ENCODE measurements at places on chromosomes 2 and 18.

DNA sequence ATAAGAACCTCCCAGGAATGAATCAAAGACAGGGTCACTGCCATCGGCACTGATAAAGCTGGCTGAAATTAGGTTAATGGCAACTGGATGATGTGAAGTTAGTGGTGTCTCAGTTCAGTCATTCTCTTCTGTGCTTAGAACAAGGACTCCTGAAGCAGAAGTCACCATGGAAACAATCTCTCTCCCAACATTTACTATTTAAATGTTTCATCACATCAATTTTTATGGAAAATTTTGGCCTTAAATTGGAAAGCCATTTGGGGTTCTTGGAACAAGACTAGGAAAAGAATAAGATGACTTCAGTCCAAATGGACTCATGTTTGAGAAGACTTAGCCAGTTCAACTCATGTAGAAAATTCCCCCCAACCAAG, 15.5 kb upstream of the ARL5A start:
- no peak for DNase-seq

GRCh38 chr18:46448347-46448746, 208.7 kb downstream of the LOXHD1 start:
- no peak for DNase-seq

DNA sequence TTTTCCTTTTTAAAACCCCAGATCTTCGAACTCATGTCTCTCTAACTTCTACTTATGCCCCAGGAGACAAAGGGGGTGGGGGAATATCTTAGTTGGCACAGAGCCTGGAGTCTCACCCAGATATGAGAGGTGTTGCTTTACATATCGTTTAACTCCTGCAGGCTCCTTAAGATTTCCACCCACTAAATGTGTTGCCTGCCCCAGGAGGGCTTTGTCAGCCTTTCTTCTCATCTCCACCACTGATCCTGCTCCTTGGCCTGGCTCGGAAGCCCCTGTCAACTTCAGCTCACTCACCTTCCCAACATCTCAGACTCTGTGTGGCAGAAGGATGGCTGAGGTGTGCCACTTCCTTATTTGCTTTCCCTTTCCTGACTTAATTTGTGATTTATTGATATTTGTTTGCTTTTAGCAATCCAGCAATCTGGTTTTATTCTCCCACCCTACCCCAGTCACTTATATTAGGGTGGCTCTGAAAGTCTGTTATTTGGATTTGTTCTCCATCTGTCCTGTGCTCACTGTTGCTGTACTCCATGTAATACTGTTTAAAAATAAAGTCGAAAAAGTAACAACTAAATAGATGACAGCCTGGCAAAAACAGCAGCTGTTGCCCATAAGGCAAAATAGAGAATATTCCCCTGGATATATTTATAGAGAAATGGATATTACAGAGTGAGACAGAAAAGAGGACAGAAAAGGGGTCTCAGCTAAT, 200.6 kb downstream of the ZBTB7C start:
- no peak for DNase-seq

DNA sequence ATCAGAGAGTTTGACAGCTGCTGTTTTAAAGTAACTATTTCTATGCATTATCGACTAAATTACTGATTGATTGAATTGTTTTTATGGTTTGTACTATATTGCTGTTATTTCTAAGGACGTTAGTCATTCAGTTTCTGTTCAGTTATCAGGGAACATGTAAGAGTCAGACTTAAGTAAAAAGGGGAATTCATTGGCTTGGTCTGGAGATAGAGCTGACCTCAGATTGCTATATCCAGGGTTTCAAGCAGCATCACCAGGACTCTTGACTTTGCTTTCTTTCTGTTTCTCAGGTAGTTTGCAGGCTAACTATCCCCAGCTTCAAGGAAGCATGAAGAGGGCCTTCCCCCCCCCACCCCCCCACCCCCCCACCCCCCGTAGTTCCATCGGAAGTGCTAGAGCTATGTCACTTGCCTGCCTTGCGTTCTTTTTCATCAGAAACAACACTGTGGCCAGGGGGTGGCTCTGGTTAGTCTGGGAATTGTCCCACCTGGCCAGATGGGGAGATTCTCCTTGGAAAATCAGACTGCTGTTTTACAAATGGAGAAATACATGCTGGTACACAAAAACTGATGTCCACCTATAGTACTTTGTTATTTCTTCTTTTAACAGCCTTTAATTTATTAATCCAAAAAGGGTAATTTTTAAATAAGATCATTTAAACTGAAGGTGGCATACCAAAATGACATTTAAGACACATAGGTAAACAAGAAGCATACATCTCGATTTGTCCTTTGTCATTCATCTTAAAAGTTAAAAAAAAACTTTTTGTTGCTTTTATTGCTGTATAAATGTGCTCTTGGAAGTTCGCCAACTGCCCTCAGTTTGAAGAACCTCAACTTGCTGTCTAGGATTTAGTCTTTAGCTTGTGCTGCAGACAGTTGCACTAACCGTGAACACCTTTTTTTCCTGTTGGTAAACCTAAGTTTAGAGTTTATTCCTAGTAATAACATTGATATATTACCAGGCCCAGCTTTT, 9.4 kb downstream of the SMAD4 start:
- DNase-seq: no peak

DNA sequence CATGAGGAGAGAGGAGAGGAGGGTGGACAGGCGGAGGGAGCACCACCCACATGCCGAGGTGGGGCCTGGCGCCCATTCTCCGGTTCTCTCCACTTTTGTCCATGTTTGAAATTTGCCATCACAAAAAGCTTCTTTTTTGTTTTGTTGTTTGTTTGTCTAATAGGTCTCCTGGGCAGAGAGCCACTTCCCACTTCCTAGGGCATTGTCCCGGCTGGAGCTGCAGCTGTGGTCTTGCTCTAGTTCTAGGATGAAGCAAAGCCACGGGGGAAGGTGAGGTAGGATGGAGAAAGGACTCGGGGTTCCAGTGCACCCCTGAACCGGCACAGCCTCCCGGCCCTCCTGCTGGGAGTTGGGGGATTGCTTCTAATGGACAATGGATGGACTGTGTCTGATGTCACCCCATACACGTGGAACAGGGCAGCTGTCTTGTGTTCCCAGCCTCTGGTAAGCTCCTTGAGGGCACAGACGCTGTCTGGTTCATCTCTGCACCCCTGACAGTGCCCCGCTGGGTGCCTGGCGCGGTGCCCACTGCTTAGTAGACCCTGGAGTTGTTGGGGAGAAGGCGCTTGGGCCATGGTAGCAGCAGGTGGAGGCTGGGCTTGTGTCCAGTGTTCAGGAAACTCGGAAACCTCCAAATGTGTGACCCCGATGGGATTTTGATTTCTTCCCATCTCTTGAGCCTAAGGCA, 278.4 kb downstream of the NDUFA10 start:
- no peak for DNase-seq

DNA sequence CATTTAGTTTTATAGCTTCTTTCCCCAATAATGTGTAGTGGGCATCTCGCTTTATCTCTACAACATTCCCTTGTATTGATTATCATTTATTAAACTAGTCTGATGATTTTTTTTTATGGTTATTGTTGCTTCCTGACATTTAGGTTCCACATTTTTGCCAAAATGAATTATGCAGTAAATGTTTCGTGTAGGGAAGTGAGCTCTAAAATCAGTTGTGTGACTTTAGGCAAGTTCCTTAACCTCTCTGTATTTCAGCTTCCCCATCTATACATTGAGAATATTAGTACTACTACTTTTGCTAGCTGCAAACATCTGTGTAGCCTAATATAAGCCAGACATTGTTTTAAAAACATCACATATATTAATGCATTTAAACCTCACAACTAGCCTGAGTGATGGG, 22.9 kb downstream of the SOCS6 start:
- no peak for DNase-seq

DNA sequence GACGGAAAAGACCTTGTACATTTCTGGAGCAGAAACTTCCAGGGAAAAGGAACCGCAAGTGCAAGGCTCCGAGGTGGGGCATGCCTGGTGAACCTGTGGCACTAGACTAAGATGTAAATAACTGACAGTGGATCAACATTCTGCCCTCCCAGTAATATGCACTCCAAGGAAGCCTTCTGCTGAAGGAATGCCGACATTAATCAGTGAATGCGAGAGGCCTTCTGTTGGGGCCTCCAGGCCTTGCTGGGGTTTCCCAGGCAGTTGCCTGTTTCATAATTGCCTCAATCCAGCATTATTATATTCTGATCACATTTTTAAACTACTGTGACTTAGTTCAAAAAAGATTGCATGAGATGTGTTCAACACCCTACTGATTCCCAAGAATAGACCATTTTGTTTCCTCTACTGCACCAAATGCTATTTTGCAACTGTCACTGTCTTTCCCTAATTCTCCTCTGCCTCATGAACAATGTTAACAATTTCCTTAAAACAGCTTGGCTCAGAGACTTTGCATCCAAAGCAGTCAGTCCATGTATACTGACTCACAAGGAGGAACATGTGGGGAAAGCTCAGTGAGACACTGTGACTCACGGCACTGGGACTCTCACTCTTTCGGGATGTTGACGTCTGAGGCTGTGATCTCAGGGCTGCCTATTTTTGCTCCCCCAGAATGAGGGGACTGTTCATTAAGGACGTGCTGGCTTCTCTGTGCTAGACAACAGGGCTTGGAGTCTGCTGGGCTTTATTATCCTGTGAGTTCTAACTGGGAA, 10.5 kb upstream of the DSG2 start:
- DNase-seq: no peak

GRCh38 chr18:8982416-8983183, 119.9 kb upstream of the NDUFV2 start:
- DNase-seq: no peak

GRCh38 chr2:96396095-96396494, 60.5 kb downstream of the NCAPH start:
- no peak for DNase-seq

GRCh38 chr2:229087843-229088516, 183.1 kb downstream of the PID1 start:
- no peak for DNase-seq

- no peak for DNase-seq
These were observed 313.9 kb downstream of the GBX2 start for GRCh38 chr2:235854276-235854675.

DNA sequence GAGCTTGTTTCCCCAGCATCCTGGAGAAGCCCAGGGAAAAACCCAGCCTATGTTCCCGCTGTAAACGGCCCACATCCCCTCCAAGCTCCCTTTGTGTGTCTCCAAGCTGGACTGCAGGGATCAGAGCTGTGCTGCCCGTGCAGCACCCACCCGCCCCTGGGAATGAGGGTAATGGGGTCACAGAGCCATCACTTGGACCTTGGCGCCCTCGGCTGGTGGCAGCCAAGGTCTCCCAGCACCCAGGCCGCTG, 670 bp upstream of the INPP5D start:
- DNase-seq: no peak

- no peak for DNase-seq
These were observed 38.4 kb upstream of the HDAC4 start for GRCh38 chr2:239438995-239439753.

DNA sequence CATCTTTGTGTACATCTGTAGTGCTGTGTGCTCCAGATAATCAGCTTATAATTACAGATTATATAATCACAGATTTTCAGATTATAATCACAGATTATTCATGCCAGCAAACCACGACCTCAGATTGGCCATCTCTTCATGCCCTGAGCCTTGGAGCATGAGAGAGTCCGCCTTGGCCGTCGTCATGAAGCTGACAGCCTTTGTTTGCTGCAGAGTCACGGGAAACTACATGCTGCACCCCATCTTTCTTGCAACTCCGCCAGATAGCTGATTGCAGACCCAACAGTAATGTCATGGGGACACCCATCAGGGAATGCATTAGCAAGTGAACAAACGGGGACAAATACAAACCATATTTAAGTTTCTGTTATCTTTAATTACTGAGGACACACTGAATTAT, 7.3 kb downstream of the TMEM178A start:
- no peak for DNase-seq

DNA sequence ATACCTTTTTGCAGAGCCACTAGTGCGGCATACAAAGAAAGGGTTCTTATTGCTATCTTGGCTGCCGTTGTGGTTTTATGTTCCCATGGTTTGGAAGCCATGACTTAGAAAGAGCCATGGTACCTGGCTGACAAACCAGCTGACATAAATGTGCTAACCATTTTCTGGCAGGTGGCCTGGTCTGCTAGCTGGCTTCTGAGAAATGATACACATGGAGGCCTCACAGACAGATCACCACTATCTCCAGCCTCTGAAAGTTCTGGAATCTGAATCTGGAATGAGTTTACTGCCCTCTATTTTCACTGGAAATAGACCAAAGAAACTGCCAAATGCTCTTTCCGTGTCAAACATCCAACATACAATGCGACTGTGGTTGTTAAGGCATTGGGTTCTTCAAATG, 123.7 kb downstream of the QPCT start:
- no peak for DNase-seq

DNA sequence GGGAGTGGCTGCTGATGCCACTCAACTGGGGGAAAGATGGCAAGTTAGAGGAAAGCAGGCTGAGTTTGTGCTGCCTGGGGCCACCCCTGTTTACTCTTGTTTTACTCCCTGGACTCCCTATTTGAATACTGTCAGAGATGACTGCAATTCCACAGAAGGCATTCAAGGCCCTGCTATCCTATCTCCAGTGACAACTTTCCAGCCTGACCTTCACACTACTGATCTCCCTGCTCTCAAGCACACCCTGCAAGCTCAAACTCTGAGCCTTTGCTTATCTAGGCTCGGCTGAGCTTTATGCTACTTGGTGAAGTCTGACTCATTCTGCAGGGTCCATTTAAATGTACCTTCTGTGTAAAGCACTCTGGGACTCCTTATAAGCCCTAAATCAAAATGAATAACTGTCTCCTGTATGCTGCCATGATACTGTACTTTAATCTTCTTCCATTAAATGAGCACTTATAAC, 39.3 kb upstream of the DSG1 start:
- DNase-seq: no peak

DNA sequence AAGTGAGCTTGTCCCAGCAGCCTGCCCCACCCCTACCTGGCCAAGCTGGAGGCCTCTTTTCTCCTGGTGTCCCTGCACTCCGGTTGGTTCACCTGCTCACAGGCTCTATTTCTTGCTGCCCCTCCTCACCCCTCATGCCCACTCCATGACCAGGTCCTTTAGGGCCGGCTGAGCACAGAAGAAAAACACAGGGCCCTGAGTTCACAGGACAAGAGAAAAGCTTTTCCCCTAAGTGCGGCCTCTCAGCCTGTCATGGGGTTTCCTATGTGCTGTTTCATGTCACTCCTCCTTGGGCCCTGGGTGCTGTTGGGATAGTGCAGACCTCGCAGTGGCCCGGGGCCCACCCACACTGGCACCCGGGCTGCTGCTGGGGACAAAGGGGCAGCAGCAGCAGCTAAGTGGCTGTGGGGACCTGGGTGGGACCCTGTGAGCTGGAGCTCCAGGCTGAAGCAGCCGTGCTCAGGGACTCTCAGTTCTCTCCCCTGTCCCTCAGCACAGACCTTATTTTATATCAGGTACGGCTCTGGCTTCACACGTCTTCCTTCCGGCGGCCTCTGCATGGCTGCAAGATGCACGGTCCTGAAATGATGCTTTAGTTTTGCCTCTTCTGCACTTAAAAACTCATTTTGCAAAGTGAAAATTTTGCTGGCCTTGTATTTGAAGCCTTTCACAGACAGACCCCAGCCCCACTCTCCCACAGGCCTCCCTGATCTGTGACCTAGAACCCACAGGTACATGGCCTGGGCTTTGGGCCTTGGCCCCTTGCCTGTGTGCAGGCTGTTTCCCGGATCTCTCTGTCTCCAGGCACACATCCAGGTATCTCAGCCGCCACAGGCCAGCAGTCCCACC, 71.8 kb downstream of the SH3RF3 start:
- DNase-seq: no peak

All from activated CD4-positive, alpha-beta T cell treated with anti-CD3 and anti-CD28 coated beads, Interleukin-2, amount 50 U/mL, for 1 hour (primary cell).